Endothelial cell of coronary artery (primary cell): ENCODE measurements at places on chromosomes 6 and 20. TPM values are rescaled to one million over a fixed set of nuclear protein-coding genes. Genes with fewer than 3 reads are reported as not detected.

Gene SLC17A1
- total RNA-seq = not detected in 2 replicates

Gene NEURL2
- 2.0 and 2.2 TPM in 2 replicates for total RNA-seq

Gene USP49
- total RNA-seq = 1.7 and 2.8 TPM in 2 replicates

Gene CNKSR3
- total RNA-seq = 3.0 and 4.0 TPM in 2 replicates

Gene FAM209B
- 0.18 TPM in 1 of 2 replicates, not detected in the other for total RNA-seq

Gene BPIFB4
- not detected in 2 replicates for total RNA-seq

Gene RNF182
- under 0.01 TPM in 2 replicates for total RNA-seq

Gene WFDC12
- total RNA-seq = not detected in 2 replicates

Gene OR5V1
- total RNA-seq = not detected in 2 replicates

Gene ILRUN
- total RNA-seq = 28.2 and 36.9 TPM in 2 replicates

Gene IGF2R
- total RNA-seq = 56.5 and 105 TPM in 2 replicates

Gene SLC35F1
- not detected in 2 replicates for total RNA-seq

Gene TM9SF4
- total RNA-seq = 19.3 and 30.1 TPM in 2 replicates

Gene LY6G6D
- total RNA-seq = not detected in 2 replicates

Gene VGLL2
- not detected in 2 replicates for total RNA-seq

Gene TINAG
- 0.09 TPM in 1 of 2 replicates, not detected in the other for total RNA-seq
